Stimulated activated CD4-positive, alpha-beta T cell treated with anti-CD3 and anti-CD28 coated beads, Interleukin-2, amount 100 ng/mL, for 24 hours (primary cell): ENCODE measurements at places on chromosomes 13 and 19.

DNA sequence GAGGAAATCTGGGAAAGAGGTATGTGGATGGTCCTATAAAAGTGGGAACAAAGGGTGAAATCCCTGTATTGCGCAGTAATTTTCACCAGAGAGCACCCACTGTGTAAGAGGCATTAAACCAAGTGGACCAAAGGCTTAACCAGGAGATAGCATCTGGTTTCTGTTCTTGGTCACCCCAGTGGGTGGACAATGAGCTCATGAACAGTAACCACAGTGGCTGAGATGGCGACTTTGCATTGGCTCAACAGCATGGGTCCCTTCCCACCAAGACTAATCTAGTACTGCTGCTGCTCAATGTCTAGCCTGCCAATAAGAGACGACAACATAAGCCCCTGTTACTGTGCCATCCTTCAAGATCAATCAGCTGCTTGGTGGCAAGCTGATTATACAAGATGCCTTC lies 36.6 kb downstream of the CCDC169 start:
- no peak for DNase-seq

- DNase-seq = no peak
These were observed 1306.0 kb upstream of the SLC10A2 start for GRCh38 chr13:104372095-104372655.

- DNase-seq = peak; percentile 80
These were observed 1.8 kb downstream of the DBP start for GRCh38 chr19:48635263-48635965.

DNA sequence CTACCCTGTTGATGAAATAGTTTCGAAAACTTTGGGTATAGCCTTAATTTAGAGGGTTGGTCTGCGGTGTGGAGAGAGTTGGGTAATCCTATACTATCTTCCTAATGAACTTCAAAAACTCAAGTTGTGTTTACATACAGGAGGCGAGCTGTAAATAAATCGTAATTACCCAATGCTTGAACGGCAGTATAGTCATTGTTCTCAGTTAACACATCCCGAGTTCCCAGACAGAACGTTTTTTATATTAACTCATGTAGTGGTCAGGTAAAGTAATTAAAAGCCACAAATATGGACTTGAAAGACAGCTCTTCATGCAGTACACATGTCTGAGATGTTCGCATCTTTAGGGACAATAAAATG lies 1.5 kb downstream of the PDS5B start:
- DNase-seq = no peak

GRCh38 chr19:35816262-35816661 lies 3.6 kb upstream of the PRODH2 start:
- no peak for DNase-seq

- no peak for DNase-seq
These were observed 21.3 kb downstream of the NUMBL start for GRCh38 chr19:40668991-40669614.

DNA sequence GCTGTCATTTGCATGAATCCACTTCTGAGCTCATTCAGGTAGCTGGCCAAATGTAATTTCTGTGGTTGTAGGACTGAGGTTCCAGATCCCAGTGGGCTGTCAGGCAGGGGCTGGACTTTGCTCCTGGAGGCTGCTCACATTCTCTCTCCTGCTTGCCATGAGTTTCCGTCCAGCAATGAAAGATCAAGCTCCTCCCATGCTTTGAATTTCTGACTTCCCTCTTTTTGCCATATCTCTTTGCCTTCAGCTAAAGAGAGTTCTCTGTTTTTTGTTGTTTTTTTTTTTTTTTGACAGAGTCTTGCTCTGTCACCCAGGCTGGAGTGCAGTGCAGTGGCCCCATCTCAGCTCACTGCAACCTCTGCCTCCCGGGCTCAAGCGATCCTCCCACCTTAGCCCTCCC lies 76.9 kb downstream of the ING1 start:
- no peak for DNase-seq

- no peak for DNase-seq
These were observed 3.6 kb downstream of the DACH1 start for GRCh38 chr13:71863254-71863865.

GRCh38 chr13:48295271-48295670 lies 8.3 kb upstream of the RB1 start:
- DNase-seq = no peak
